NCI-H82 (cell line): ENCODE measurements at places on chromosomes 2 and 18.

DNA sequence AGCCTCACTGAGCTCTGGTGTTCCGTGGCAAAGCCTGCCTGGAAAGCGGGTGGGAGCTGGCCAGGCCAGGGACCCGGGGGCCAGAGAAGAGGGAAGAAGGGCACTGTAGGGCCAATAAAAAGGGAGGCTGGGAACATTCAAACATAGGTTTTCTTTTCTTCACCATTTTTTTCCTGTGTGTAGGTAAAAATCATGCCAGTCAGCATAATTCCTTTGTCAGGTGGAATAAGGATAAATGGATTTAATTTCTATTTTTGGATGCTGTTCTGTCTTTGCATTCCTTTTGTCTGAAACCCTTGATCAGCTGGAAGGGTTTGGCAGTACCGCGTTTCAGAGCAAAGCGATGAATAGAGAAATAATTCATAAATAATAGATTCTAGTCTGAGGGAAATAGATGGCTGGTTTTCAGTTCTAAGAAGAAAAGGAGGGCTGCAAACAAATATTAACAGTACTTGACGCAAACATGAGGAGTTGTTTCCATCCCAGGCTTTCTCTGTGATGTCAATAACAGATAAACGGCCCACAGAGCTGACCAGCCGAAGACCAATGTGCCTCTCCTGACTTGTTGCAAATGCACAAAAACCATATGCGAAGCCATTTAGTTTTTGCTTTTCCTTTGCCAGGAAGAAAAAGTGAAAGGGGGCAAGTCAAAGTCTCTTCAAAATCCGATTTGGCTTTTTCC, 384.4 kb downstream of the TSN start:
- no peak for DNase-seq

DNA sequence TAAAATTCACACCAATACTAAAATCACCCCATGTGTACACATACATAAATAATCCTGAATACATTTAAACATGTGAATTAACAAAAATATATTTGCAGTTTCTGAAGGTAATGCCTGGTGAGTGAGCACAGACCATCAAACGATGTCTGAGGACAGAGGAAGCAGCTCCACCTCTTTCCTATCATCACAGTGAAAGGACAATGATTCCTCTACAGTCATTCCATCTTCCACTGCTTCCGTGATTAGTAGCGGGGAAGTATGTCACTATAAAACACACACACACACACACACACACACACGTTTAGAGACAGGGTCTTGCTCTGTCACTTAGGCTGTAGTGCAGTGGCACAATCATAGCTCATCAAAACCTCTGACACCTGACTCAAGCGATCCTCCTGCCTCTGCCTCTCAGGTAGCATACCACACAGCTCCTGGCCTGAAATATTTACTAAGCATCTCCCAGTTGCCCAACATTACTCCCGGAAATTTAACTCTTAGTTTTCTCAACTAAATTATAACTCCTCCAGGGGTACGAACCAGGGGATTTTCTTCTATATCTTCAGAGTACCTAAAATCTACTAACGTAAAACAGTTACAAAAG, 12.8 kb downstream of the FAM210A start:
- no peak for DNase-seq

DNA sequence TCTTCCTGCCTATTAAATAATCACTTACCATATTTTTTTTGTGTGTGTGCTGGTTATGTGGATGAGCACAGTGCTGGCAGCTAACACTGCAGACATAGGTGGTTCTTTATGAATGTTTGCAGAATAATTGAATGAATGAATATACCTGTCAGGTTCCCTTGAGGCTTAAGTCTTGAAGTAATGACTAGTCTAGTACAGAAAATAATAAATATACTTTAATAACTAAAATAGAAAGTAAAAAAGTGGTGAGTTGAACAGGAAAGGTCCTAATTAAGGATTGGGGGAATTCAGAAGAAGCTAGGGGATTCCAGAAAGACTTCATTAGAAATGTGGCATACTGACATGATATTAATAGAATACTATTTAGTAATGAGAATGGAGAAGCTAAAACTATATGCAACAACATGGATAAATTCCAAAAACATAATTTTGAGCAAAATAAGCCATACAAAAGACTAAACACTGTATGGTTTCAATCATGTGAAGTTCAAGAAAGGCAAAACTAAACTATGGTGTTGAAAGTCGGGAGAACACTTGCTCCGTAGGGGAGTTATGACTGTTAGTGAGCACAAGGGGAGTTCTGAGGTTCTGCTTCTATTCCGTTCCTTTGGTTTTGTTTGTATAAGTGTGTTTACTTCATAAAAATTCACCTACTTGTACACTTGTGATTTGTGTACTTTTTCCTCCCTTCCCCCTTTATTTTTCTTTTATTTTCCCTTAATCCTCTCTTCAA, 464.6 kb downstream of the MTX2 start:
- no peak for DNase-seq

DNA sequence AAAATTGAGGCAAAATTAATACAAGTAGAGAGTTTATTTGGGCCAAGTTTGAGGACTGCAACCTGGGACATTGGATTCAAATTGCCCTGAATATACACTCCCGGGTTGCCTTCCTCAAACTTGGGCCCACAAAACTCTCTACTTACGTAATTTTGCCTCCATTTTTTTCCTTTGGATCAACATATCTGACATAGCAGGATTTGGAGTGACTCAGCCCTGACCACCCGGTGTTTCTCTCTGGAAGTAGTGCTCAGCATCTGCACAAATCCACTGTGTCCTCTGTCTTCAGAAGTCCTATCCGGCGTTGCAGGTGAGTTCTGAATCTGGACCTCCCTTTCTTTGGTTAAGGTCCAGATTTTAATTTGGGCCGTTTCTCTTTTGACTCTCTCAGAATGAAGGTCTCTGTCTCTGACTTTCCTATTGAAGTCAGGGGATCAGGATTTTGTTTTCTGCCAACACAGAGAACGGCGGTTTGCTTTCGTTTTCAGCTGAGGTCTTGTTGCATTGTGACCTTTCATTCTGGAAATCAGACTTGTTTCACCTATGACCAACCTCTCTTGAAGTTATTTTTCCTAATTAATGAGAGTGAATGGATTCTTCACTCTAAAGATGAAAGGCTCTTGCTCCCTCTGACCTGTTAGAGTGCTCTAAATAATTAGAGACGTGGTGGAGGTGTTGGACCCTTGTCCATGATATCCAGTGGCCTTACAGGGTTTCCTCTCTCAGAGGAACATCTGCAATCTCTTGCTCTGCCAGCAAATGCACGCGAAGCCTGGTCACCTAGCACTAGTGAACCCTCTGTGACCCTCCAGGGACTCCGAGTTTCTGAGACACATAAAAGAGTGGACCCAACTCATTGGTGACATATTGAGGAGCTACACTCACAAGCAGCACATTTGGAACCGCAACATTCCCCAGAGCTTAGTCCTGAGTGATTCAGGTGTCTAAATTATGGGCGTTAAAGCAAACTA, 13.6 kb downstream of the TCF23 start:
- DNase-seq = no peak

DNA sequence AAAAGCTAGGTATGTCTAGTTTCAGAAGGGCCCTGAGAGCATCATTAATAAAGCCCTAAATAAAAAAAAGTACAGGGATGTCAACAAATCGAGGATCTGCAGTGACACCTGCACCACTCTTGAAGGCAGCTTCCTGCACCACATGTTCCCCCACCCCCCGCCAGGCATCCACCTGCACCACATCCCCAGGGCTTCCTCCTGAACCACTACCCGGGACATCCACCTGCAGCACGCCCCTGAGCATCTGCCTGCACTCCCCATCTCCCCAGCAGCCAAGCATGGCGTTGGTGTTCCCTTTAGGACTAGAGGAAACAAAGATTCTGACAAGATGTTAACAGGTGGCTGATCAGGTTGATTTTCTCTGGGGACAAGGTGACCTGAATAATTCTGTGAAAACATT, 55.2 kb downstream of the DLGAP1 start:
- no peak for DNase-seq

DNA sequence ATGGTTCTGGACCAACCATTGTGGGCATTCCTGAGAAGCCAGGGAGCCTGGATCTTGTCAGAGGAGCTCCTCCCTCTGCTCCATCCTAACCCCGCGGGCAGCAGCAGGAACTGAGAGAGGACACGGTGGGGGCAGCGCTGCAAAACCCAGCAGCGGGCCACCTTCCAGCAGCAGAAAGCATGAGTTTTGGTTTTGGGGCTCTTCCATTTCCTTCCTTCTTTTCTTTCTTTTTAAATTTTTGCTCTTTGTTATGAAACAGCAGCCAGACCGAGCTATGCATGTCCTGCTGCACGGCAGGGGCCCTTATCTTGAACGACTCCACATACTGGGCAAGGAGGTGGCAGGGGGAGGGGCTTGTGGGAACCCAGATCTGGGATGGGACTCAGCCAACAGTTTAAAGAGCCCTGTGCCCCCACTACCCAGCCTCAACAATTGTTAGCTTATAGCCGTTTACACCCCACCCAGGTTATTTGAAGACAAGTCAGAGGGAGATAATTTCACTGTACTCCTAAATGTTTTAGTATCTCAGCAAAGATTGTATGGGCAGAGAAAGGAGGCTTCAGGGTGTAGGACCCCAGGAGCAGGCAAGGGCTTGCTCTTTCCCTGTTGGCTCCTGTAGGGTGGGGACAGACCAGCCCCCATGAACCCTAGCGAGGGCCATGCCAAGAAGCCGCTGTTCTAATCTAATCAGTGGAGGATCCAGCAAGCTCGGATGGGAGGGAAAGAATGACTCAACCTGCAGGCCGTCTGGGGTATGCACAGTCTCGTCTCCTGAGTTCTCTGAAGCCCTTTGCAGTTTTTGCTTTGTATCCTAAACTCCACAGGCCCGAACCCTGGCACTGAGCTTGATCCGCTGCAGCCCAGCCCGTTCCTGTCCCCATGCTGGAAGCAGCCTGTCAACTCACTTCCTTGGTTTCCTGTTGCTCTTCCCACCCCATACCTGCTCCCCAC, 75.3 kb downstream of the LRRFIP1 start:
- peak; percentile 83 for DNase-seq

- peak; percentile 13 for DNase-seq
These were observed 39.5 kb downstream of the SFT2D3 start for GRCh38 chr2:127740665-127741288.

DNA sequence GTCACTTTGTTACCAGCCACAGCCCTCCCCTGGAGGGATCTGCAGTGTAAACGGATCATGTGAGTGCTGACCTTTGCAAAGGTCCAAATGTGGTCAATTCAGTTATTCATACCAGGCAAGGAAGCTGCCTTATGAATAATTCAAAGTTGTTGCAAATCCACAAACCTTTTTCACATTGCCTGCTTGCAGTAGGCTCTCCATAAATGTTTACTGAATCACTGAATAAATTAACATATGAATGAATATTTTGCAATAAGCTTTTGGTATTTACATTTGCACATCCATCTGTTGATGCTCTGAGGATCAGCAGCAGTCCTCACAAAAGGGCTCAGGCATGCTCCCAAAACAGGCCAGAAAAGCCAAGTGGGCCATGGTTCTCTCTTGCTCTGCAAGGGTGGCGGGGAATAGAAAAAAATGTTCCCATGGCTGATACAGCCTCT, 156.8 kb downstream of the VAPA start:
- DNase-seq = no peak

DNA sequence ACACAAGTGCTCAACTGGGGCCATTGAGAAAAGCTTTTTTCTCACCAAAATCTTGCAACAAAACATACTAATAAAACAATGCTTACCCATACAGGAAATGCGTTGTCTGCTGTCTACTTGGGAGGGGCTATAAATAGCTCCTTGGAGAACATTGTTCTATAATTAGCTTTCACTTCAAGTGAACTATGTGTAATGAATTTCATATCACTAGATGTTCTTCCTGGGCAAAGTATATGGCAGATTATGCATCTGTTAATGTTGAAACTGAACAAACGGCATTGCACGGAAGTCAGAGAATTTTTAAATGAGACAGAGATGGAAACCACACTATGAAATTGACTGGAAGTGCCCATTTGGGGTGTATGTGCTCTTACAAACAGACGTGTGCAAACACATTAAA, 6.4 kb upstream of the NPAS2 start:
- no peak for DNase-seq

- peak; percentile 24 for DNase-seq
These were observed 33.6 kb downstream of the EHD3 start for GRCh38 chr2:31267437-31268120.

- DNase-seq = no peak
These were observed 36.0 kb downstream of the ANKRD12 start for GRCh38 chr18:9172506-9173127.

DNA sequence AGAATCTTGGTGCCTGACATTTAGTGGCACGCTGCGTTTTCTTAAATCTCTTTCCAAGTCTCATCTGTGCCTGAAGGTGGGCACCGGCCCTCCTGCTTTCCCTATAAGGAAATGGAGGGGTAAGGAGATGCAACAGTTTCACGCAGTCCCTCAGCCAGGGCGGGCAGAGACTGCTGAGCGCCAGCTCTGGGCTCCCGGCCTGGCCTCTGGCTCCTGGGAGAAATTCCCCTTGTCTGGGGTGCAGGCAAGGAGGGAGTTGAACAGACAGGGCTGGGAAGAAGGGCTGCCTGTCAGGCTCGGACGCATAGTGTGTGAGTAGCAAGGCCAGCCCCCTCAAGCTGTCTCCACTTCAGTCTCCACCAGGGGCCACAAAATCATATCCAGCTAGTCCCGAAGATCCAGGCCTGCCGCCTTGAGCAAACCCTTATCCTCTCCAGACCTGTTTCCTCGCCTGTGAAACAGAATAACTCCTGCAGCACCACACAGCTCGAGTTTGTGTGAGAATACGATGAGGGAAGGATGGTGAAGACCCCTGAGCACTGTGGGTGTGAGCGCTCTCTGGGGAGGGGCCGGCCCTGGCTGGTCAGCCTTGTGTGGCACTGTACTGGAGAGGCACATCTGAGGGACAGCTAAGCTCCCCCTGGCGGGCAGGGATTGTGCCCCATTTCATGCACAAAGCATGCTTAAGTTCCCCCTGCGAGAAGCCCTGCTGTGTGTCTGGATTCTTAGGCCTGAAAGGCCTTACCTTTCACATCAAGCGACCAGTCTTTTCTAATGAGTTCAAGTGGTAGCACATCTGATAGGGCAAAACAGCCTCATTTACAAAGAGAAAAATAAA, 33.8 kb downstream of the SDC1 start:
- peak; percentile 61 for DNase-seq

DNA sequence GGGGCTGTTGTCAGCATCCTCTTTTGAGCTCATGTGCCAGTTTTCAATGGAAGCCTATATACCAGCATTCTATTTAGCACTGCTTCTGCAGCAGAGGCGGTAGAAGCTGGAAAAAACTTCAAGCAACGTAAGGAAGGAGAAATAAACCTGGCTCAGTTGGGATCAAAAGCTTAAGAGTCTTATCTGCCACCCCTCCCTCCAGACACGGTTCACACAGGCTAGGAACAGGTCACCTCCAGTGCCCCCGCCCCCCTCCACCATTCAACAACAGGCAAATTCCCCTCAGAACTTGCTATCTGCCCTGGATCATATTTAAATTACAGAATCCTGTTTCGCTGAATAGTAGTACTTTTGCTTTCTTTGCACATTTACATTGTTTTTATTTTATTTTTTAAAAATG, 384.8 kb upstream of the PKDCC start:
- DNase-seq = peak; percentile 72

GRCh38 chr2:5980450-5981190, 288.4 kb downstream of the SOX11 start:
- DNase-seq = no peak

GRCh38 chr2:172282944-172283343, 144.4 kb upstream of the ITGA6 start:
- DNase-seq = peak; percentile 66
